ENCODE measurements at places on chromosomes 13 and 19. TPM values are rescaled to one million over a fixed set of nuclear protein-coding genes. Genes with fewer than 3 reads are reported as not detected.

The USHBP1 gene
- polyA plus RNA-seq = 3.2 TPM

DNA sequence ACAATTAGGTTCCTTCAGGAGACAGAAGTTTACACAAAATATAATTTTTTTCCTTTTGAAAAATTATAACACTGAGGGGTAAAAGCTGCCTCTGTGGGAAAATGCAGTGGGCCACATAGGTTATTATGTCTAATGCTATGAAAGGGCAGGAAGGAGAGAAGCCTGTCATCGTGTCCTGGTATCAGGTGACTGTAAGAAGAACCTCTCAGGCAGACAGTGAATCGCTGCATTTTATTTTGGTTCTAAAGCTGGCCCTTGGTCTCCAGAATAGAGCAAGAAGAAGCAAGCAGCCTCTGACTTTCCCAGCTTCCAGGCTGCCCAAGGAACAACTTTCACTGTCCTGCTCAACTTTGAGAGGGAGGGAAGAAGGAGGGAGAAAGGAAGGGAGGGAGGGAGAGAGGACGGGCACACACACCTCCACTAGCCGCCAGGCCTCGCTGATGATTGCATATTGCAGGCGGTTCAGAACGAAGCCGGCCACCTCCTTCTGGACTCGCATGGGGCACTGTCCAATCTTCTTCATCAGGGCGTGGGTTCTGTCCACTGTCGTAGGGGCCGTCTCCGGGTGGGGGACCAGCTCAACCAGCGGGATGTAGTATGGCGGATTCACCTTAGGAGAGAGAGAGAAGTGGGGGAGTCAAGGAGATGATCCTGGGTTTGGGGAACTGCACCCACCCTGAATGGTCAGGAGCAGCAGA is 93.8 kb downstream of the CRYL1 start:
- DNase-seq = no peak

DNA sequence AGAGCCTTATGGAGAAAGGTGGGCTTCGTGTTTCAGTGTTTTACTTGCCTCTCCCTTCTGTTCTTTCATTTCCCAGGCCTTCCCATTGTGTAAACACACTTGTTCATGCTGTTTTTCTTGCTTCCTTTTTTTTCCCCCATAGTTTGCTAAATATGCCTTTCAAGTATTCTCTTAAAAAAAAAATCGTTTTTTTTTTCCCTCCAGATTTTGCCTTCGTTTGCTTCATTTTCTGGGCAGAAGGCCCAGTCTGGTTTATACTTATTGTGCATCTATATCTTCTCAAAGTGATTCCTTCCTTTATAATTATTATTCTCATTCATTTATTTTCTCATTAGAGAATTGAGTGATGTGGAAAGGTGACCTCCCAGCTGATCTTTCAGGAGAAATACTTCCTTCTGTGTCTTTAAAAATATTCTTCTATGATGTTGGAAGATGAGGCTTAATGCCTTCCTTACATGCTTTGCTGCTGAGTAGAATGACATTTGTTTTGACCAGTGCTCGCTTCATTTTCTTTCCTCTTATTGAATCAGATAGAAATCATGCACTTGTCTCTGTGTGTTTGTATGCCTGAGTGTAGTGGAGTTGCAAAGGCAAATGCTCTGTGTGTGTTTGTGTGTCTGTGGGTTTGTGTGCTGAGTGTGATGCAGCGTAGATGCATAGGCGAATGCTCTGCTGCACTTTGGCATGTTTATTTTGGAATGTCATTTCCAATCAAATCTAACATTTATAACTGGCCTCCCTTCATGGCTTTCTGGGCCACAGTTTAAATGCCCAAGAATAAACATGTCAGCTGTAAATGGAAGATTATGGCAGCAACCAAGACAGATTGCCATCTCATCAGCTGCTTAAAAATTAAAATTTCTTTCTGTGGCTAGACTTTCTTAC is 591.4 kb downstream of the FGF9 start:
- DNase-seq = no peak

GRCh38 chr13:64471916-64472315 is 2758.2 kb downstream of the PCDH9 start:
- peak; percentile 56 for DNase-seq

The HS6ST3 gene
- polyA plus RNA-seq = 0.72 TPM

The CGB2 gene
- polyA plus RNA-seq = 0.49 TPM

DNA sequence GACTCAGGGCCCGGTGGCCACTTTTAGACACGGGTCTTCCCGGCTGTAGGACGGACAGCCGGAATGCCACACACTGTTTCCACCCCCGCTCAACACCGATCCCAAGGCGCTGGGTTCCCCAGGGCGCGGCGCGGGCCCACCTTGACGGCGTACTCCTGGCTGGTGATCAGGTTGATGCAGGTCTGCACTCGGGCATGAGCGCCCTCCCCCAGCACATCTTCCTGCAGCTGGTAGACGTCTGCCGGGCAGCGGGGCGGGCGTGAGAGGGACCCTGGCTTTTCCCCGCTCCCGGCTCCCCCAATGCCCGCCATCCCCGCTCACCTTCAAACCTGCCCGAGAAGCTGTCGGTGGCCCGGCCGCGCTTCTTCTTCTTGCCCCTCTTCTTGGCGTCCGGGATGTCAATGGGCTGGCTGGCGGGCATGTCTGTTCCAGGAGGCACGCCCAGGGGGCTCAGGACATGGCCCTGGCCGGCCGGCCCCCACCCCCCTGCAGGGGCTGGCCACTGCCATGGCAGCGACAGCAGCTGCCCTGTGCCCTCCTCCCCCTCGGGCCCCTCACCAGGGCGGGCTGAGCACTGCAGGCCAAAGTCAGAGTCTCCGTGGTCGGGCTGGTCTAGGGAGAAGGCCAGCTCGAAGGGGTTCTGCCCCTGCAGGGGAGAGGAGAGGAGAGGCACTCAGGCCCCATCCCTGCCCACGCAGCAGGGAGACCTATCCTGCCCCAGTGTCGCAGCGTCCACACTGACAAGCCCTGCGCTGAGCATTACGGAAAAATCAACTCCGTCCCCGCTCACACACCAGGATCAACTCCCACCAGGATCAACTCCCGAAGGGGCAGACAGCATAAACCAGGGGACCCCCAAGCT is 4.8 kb downstream of the MKNK2 start:
- DNase-seq = no peak

DNA sequence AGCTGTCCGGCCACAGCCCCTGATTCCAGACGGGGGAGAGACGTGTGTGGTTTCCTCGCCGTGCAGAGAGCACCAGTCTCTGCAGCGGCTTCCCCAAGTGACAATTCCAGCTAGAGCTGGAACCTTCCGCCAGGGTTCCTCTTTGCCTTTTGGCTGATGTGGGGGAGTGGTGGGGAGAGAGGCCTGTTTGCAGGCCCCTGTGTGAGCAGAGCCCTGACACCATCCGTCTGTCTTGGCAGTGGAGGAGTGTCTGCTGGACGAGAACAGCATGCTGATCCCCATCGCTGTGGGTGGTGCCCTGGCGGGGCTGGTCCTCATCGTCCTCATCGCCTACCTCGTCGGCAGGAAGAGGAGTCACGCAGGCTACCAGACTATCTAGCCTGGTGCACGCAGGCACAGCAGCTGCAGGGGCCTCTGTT is 25.0 kb downstream of the LAMP1 start:
- no peak for DNase-seq

The SYNE4 gene
- 0.46 TPM for polyA plus RNA-seq

DNA sequence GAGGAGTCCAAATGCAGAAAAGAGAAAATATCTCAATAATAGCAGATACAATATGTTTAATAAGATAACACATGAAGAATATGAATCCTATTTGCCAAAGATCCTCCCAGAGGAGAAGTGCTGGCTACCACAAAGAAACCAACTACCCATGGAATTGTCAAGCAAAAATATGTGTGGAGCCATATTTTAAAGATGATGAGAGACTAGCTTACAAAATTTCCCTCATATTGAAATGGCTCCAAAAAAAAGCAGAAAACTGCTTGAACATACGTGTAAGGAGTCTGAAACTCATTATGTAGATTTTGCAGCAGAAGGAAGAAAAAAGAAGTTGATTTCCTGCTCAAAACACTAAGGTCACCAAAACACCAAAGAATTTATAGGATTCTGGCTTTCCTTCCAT is 94.2 kb downstream of the USP12 start:
- peak; percentile 34 for DNase-seq

The FAM216B gene
- 0.08 TPM for polyA plus RNA-seq

DNA sequence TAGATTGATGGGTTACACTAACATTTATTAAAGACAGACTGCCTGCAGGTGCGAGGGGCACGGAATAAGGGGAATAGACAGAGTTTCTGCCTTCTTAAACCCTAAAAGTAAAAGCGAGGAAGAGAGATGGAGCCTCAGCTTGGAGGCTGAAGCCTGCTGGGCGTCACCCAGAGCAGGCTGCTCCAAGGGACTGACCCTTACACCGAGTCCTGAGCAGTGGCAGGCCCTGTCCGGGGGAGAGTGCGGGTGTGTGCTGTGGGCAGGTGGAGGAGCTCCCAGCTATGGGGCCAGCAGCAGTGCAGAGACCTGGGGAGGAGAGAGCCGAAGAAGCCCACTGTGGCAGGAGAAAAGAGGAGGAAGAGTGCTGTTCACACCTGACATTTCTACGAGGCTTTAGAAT is 86.4 kb downstream of the SOX1 start:
- no peak for DNase-seq

DNA sequence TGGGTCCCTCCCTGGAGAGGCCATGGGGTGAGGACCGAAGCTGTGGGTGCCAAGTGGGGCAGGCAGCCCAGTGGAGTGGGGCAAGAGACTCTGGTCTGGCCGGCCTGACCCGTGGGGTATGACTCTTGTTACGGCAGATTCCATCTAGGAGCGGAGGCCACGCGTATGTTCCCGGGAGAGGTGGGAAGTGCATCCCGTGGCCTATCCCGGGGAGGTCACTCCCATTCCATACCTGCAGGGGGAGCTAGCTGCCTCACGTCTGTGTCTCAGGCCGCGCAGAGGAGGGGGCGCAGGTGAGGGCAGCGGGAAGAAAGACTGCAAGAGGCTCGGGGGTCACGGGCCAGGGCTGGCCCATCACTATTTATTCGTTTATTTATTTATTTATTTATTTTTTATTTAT is 4.9 kb downstream of the CSNK1G2 start:
- DNase-seq = peak; percentile 37

The CFAP97D2 gene
- not detected for polyA plus RNA-seq

- DNase-seq = no peak
Observed at GRCh38 chr13:41742917-41743552, 217.9 kb downstream of the VWA8 start.

DNA sequence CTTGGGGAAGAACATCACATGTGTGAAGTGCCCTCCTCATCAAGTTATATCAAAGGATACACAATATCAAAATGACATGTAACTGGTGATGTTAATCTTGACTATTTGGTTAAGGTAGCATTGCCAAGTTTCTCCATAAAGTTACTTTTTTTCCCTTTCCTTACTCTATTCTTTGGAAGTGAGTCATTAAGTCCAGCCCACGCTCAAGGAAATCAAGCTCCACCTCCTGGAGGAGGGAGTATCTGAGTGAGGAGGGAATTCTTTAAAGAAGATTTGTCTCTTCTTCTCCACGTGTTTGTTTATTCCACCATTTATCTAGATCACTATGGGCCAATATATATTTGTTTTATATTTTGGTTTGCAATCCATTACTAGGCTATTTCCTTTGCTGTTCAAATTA is 33.6 kb upstream of the FNDC3A start:
- DNase-seq = no peak

The TRPC4 gene
- polyA plus RNA-seq = 1.1 TPM

DNA sequence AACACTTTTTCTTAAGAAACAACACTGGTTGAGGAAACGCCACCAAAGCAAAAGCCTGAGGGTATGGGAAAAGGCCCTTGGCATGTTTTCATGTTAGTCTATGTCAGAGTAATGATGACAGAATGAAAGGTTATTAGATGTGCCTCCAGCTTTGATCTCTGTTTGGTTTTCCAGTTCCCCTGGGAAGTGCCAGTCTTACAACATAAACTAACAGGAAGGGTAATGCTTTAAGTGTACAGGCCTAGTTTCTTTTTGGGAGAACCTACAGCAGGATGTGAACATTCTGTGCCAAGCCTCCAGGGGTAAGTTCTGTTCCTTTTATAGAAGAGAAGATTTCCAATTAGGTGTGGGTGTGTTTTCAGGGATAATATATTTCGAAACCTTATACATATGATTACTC is 121.7 kb downstream of the FNDC3A start:
- DNase-seq = no peak

The PNMA8C gene
- 0.39 TPM for polyA plus RNA-seq

The PLIN5 gene
- polyA plus RNA-seq = 1.5 TPM

GRCh38 chr19:45008552-45008951 is 7.3 kb downstream of the RELB start:
- no peak for DNase-seq

DNA sequence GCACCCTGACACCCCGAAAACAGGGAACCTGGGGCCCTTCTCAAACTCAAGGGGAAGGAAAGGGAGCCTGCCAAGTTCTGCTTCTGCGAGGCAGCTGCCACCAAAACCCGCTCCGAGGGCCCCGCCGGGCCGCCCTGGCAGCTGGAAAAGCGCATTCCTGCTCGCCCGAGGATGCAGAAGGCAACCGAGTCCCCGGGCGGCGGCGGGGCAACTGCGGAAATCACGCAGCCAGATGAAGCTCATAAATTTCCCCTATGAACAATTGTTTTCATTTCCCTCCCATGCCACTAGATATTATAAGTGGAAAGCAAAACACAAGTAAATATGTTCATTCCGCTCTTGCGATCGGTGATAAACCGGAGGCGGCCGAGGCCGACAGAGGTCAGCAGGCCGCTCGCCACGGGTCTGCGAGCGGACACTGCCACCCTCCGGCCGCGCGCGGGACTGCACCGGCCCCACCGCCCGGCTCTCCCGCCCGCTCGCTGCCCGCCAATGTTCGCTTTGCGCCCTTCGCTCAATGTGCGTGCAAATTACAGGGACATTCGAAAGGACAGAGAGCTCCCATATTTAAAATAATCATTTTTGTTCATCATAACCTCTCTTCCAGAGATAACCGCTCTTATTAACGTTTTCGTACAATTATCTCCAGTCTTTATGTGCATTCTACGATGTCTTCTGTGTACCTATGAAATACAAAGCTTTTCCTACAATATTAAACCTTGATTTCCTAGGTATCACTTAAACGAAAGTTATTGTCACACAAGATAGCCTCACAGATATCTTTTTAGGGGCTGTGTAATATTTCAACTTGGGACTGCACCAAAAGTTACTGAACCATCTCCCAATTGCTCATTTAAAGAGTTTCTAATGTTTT is 120.8 kb upstream of the ZNF507 start:
- peak; percentile 72 for DNase-seq

- no peak for DNase-seq
Observed at GRCh38 chr13:62088165-62088564, 672.5 kb upstream of the PCDH20 start.

- no peak for DNase-seq
Observed at GRCh38 chr19:35911790-35912189, 3.7 kb upstream of the TYROBP start.

All from muscle of back (tissue), 13 donors.